ENCODE measurements at places on chromosomes 1 and 21.

DNA sequence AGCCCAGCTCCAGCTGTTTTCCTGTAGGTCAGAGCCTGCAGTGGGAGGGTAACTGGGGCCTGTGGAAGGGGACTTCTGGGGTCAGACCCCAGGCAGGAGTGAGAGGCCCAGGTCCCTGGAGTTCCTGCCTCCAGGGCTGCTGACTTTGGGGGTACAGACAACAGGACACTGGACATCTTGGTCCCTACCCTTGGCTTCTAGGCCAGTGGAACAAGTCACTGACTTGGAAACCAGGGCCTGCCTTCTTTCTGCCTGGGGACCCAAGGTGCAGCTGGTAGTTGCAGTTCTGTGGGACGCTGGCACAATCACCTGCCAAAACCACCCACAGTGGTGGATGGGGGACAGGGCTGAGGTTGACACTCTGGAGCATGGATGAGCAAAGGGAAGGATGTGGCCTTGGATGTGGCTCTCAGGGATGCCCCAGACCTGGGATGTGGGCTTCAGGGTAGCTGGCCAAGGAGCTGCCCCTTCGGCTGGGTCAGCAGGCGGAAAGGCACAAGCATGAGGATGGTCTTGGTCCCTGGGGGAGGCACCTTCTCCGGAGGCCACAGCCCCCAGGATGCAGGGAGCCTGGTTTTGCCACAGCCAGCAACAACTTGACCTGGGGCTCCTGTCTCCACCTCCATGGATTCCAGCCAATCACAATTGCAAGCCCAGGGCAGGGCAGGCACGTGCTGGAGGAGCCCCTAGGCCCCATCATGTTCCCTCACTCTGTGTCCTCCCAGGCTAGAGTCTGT lies 5.8 kb downstream of the JMJD4 start:
- DNase-seq = no peak

DNA sequence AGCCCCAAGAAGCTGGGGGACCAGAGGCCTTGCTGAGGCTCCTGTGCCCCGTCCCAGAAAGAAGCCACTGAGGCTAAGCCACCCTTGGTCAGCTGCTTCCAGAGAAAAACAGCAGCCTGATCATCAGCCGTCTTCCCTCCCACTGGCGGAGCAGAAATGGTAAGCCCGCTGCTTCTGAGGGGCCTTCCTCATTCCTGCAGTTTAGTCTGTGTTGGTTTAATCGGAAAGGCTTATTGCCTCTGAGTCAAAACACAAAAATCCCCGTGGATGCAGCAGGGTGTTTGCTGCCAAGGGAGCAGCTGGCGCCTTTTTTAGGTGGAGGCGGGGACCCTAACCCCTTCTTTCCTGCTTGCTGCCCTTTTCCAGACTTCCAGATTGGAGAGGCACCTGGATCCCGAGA lies 33.9 kb downstream of the SPSB1 start:
- no peak for DNase-seq

DNA sequence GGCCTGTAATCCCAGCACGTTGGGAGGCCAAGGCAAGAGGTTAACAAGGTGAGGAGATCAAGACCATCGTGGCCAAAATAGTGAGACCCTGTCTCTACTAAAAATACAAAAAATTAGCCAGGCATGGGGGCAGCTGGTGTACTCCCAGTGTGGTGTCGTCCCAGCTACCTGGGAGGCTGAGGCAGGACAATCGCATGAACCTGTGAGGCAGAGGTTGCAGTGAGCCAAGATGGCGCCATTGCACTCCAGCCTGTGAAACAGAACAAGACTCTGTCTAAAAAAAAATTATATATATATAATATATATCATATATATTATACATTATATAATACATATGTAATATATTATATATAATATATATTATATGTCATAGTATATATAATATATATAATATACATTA lies 249.2 kb upstream of the TPTE start:
- peak; percentile 26 for DNase-seq

GRCh38 chr1:81231729-81232038 lies 569.0 kb upstream of the ADGRL2 start:
- DNase-seq = no peak

DNA sequence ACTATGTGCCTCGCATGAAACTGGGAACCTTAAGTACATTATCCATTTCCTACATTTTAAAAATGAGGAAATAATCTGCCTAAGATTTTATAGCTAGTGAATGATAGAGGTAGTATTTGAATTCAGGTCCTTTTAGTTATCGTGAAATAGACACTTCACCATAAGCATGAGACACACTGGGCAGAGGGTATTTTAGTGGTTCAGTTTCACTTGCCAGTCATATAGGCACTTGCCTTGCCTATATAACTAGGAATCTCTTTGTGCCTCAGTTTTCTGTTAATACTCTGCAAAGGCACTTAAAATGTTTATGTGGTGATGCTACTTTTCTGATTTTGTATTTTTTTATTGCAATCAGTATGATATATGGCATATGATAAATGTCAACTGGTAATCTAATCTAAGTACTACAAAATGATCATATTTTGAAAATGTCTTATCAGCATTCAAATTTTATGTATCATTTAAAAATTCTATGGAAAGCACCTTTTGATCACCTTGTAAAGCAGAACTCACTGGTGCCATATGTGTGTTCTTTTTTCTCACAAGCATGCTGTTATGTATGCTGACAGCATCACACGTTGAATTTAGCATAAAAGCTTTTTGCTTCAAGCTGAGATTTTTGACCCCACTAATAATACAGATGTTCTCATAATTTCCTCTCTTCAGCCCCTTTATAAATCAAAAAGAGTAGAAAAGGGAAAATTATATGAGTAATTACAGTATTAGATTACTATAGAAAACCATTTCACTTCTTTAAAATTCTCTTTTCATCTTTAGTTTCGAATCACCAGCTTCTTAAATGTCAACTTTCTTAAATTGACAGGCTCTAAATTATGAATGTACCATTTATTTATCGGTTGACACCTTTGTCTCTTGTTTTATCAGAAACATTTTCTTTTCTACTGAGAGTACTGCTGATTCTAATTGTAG lies 52.6 kb downstream of the RPS6KC1 start:
- no peak for DNase-seq

DNA sequence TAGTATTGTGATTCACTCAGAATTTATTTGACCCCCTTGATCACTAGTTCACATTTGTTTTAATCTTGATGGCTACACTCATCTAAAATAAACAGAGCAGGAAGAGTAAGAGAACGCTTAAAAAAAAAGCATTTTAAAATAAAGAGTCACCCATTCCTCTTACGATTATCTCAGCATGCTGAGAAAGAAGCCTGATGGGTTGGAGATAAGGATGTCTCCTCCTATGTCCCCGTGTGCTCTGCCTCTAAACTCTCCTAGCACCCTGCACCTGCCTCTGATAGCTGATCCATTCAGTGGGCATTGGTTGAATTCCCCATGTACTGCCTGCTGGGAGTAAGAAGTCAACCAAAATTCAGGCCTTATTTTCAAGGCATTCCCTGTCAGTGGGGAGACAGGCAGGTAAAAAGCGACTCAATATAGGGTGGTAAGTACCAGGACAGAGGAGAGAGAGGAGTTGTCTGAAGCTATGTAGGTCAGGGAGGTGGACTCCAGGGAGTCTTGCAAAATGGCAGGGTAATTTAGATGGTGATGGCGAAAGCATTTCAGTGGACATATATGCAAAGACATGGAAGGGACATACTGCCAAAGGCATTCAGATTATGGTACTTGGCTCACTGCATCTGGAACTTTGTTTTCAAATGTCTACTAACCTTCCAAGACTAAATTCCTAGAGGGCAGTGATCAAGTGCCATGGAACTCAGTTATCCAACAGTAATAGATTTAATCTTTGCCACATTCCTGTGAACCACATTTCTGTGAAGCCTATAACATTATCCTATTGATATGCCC lies 18.4 kb downstream of the ELAVL4 start:
- DNase-seq = no peak

DNA sequence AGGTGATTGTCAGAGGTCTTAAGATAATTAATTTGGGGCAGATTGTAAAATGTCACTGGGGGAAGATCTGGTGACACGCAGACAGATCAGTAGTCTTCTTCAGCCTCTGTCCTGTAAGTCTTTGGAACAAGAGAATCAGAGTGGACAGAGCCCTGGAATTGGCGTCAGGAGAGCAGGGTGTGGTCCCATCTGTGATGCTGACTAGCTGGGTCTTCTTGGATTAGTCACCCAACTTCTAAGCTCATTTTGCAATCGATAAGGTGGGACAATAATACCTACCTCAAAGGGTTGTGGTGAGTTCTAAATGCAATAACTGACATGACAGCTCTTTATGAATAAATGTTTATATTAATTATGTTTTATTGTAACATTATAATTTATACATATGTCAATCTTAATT lies 4.8 kb downstream of the FASLG start:
- no peak for DNase-seq

DNA sequence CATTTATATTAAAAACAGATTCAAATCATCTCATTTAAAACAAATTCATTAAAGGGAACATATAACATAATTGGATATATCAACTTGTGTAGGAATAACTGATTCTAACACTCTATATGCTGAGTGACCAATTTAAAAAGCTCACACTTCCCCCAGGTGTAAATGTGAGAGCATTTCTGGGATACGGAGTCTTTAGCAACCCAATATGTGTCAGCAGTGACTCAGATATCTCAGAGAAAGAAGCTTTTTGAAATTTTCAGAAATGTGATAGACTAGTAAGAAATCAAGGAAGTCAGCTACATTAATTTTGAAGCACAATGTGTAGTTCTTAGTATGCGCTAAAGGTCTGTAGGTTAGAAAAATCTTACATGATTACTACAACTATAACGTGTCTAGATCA lies 87.9 kb upstream of the SERTAD4 start:
- DNase-seq = no peak

GRCh38 chr1:234958706-234959657 lies 169.7 kb downstream of the TOMM20 start:
- peak; percentile 31 for DNase-seq

DNA sequence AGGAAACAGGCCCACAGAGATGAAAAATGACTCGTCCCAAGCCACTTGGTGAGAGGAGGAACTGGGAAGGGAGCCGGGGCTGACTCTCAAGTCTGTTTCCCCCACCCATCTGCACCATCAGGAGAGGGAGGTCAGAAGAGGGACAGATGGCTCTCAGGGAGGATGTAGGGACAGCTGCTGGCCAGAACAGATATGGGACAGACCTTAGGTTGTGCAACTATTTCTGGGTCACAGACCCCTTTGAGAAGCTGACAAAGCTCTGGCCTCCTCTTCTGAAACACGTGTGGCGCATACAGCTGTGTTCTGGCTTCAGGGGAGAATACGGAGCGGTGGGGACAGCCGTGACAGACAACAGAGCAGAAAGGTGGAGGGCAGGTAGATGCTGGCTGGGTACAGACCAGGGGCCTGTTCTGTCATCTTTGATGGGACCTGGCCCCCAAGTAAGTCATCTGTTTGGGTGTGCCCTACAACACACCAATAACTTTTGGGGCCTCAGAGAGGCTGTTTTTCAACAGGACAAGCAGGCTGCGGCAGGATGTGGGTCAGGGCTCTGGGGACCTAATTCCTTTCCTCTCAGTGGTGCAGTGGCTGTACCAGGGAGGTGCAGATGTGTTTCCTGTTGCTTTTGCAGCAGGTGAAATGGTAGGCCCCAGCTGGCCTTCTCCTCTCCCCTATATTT lies 7.3 kb downstream of the SH3BGRL3 start:
- DNase-seq = no peak

- DNase-seq = no peak
Measured at GRCh38 chr1:176558561-176558960, 95.6 kb downstream of the PAPPA2 start.

GRCh38 chr1:119688810-119689209 lies 22.9 kb upstream of the PHGDH start:
- DNase-seq = no peak

- DNase-seq = no peak
Measured at GRCh38 chr1:82485591-82486369, 685.0 kb downstream of the ADGRL2 start.

DNA sequence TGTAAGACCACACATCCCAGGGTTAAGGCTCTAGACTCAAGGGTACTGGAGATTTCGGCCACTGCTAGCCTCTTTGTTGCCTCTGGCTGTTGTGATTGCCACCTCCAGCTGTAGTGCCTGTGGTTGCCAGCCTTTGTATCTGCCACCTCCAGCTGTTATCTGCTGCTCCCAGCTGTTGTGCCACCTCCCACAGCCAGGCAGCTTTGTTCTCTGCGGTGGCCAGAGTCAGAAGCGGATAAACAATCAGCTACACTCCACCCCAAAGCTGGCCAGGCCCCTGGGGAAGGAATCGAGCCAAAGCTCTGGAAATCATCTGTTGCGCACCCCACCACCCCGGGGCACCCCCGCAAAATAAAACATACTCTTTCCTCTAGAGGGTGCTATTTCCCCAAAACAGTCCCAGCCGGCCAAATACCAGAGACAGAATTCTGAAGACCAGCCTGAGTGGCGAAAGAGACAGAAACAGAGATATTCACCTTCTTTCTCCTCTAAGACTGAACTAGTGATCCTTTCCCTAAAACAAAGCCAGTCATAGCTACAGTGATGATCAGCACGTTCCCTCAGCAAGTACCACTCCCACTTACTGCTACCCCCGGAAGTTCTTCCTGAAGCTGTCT lies 14.8 kb upstream of the PIGM start:
- peak; percentile 41 for DNase-seq

DNA sequence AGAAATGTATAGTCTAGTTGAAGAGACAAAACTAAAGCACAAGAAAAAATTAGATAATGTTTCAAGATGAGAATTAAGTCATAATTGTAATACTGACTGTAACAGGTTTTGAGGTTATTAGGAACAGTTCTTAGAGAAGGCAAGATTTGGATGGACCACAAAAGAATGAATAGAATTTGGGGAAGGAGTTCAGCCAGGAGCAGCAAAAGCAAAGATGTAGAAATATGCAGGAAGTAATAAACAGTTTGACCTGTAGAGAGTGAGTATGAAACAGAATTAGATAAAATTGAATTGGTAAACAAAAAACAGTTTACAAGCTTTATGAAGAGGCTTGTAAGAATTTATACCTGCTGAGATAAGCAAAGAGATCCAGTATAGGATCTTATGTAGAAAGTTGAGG lies 16.3 kb downstream of the VPS45 start:
- no peak for DNase-seq

- no peak for DNase-seq
Measured at GRCh38 chr1:219498666-219499065, 114.2 kb downstream of the ZC3H11B start.

- DNase-seq = peak; percentile 70
Measured at GRCh38 chr21:37916310-37917051, at the start of gene KCNJ6. Gene KCNJ6 (minus strand): TSS chr21:37916457. CDS start chr21:37840682, 75,775 bp downstream.

DNA sequence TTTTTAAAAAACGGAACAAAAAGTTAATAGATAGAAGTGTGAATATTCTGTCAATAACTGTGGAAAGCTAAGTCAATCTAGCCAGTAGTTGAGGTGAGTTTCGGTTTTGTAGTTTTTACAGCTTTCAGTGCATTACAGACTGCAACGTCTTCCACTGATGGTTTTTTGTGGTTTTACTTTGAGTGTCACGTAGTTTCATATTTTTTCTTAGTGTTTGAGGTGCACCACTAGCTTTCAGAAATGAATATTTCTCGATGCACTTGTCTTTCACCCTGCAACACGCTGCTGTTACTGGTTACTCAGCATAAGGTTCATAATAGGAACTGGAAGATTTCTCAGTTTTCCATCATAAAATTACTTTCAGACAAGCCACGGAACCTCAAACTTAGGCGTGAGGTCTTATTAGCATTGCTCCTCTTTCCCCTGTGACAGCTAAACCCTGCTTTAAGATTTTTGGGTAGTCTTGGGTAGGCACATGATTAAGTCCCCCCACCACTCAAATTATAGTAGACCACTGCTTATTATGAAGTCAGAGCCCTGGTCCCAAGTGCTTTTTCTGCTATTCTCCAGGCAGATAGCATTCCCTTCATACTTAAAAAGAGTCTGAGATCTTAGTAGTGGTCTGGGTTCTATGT lies 1412.7 kb downstream of the KCNT2 start:
- no peak for DNase-seq

- DNase-seq = peak; percentile 54
Measured at GRCh38 chr1:151371370-151372057, 991 bp downstream of the SELENBP1 start.

All from SJSA1 (cell line).